ENCODE measurements at places on chromosomes 3 and 15.
A peak's percentile ranks its signal among the peaks of the same experiment; 100 is the strongest.

GRCh38 chr15:64845183-64845611 lies 3.5 kb downstream of the PLEKHO2 start:
- DNase-seq = no peak

- DNase-seq = no peak
Observed at GRCh38 chr3:131564812-131565211, 62.0 kb upstream of the MRPL3 start.

GRCh38 chr3:143751643-143752178 lies 96.6 kb downstream of the SLC9A9 start:
- no peak for DNase-seq

GRCh38 chr3:60574046-60574769 lies 677.0 kb downstream of the FHIT start:
- DNase-seq = no peak

DNA sequence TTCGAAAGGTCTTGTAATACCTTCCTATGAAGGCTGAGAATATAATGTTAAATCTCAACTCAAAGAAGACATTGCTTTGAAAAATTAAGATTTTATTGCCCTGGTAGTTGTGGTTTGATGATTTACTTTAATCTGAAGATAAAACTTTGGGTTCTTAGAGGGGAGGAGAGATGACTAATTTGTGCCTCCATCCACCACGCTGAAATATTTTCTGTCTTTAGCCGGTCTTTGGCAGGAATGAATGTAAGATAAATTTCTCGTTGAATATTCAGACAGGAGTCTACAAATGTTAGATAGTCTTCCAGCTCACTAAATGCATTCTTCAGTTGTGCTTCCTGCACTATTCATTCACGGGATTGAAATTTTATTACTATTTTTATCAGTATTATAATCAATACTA lies 844.3 kb upstream of the NR2F2 start:
- DNase-seq = no peak

DNA sequence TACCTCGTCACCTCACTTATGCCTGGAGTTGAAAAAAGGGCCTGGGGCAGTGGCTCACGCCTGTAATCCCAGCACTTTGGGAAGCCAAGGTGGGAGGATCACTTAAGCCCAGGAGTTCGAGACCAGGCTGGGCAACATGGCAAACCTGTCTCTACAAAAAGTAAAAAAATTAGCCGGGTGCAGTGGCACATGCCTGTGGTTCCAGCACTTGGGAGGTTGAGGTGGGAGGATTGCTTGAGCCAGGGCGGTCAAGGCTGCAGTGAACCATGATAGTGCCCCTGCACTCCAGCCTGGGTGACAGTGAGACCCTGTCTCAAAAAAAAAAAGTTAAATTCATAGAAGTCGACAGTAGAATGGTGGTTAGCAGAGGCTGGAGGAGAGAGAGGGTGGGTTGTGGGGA lies 4.6 kb upstream of the NEIL1 start:
- no peak for DNase-seq

GRCh38 chr15:60374628-60375081 lies 23.1 kb downstream of the ANXA2 start:
- DNase-seq = peak; percentile 94

DNA sequence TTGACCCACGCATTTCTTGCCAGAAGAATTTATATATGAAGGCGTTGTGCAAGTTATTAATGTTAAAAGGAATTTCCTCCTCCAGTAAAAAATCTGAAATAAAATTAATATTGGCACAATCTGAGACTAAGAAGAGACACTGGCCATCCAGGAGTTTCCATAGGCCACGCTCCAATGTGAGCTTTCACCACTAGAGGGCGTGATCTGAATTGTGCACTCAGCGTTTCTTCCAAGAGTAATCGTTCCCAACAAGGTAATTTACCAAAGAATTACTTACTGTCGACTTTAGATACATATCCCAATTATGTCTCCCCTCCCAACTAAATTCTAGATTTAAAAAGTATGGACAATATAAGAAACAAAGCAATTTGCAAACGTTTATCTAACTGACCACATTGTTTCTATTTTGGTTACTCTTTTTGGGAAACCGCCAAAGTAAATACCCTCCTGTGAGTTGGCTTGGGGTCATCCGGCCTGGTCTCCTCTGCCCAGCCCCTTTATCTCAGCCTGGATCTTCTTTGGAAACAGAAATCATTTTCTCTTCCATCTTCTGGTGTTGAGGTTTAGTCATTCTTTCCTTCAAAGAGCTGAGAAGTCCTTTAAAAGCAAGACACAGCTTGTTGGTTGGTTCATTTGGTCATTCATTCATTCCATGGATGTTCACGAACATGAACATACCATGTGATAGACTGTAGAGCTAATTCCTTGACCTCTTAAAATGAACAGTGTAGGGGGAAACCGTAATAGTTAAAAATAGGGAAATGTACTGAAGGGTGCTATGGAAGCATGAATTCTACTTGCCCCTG lies 26.2 kb downstream of the POLR2M start:
- DNase-seq = peak; percentile 52

- no peak for DNase-seq
Observed at GRCh38 chr3:151900460-151900859, 27.0 kb downstream of the SUCNR1 start.
